ENCODE measurements at places on chromosomes 5 and 9. TPM values are rescaled to one million over a fixed set of nuclear protein-coding genes. Genes with fewer than 3 reads are reported as not detected.

- H3K36me3 ChIP-seq = no peaks in the 10 kb centered on the region
- peaks cover 10% of the 10 kb centered on the region for H3K27me3 ChIP-seq
- no peak overlapping the region for H3K27ac ChIP-seq
Observed at GRCh38 chr9:15113288-15113687, 193.7 kb downstream of the TTC39B start.

DNA sequence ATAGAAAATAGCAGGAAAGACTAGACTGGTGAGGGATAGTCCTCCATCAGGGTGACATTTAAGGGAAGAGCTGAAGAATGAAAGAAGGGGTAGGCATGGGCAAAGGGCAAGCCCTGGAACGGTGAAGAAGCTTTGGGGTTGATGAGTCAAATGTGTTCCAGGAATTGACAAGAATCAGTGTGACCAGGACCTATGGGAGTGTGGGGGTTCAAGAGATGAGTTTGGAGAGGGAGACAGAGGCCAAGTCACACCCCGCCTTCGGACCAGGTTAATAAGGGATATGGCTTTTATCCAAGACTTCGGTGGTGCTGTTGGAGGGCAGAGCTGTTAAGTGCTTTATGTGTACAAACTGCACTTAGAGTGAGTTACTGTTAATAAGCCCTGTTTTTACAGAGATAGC lies 920 bp downstream of the PMPCA start:
- peak overlapping the region; percentile 89 for H3K4me3 ChIP-seq
- H3K4me1 ChIP-seq = peaks cover 33% of the 10 kb centered on the region
- no peaks in the 10 kb centered on the region for H3K36me3 ChIP-seq
- DNase-seq = no peak
- H3K27ac ChIP-seq = peak overlapping the region; percentile 93

- no peaks in the 10 kb centered on the region for H3K27me3 ChIP-seq
- peaks cover 44% of the 10 kb centered on the region for H3K4me1 ChIP-seq
- no peaks in the 10 kb centered on the region for H3K36me3 ChIP-seq
- peak overlapping the region; percentile 82 for H3K4me3 ChIP-seq
Observed at GRCh38 chr9:136714893-136715274, 2.5 kb downstream of the DIPK1B start.

DNA sequence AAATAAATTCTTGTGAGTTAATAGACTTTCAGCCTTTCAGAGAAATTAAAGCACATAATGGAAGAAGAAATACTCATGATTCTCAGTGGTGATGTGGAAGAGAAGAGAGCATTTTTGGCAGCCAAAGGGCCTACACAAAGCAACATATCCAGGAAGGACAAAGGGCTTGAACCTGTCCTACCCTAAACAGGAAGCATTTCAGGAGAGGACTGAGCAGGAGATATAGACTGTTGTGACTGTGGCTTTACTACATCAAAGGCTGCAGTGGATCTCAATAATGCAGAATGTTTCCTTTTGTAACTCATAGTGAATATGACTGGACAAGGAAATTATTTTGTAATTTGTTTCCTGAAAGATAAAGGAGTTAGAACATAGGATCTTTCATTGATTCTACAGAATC lies 1.3 kb upstream of the PARP8 start:
- H3K4me1 ChIP-seq = peaks cover 39% of the 10 kb centered on the region
- peak overlapping the region; percentile 98 for H3K27ac ChIP-seq
- no peaks in the 10 kb centered on the region for H3K27me3 ChIP-seq
- H3K4me3 ChIP-seq = peak overlapping the region; percentile 96
- no peaks in the 10 kb centered on the region for H3K36me3 ChIP-seq

GRCh38 chr5:172169216-172169615 lies 18.8 kb downstream of the STK10 start:
- peaks cover 53% of the 10 kb centered on the region for H3K4me1 ChIP-seq
- H3K27me3 ChIP-seq = no peaks in the 10 kb centered on the region
- peak overlapping the region; percentile 65 for H3K27ac ChIP-seq
- peaks cover 9% of the 10 kb centered on the region for H3K36me3 ChIP-seq
- no peak overlapping the region for H3K4me3 ChIP-seq
- DNase-seq = no peak

DNA sequence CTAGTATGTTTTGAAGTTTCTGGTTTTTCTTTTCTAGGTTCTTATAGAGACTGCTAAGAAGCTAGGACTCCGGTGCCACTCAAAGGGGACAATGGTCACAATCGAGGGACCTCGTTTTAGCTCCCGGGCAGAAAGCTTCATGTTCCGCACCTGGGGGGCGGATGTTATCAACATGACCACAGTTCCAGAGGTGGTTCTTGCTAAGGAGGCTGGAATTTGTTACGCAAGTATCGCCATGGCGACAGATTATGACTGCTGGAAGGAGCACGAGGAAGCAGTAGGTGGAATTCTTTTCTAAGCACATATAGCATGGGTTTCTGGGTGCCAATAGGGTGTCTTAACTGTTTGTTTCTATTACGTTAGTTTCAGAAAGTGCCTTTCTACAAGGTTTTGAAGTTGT lies 52.2 kb downstream of the MTAP start:
- no peaks in the 10 kb centered on the region for H3K27me3 ChIP-seq
- H3K36me3 ChIP-seq = peaks cover 26% of the 10 kb centered on the region
- DNase-seq = no peak
- peaks cover 4% of the 10 kb centered on the region for H3K4me1 ChIP-seq

DNA sequence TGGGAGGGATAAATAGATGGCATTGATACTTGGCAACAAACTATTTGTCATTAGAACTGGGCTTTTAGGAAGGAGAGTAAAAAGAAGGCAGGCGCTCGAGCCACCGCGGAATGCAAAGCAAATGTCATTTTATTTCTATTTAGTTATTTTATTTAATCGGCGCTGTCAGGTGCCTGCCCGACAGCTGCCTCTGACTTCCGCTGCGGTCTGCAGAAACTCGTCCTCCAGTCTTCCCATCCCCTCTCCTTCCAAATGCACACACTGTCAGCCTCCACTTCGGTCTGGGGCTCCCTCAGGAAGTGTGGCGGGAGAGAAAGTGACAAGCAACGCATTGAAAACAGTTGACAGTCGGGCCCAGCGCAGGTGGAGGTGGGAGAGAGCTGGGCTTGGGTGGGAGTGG lies 29.3 kb downstream of the ASS1 start:
- H3K36me3 ChIP-seq = no peaks in the 10 kb centered on the region
- no peak overlapping the region for H3K27ac ChIP-seq
- H3K4me3 ChIP-seq = no peak overlapping the region
- H3K4me1 ChIP-seq = no peaks in the 10 kb centered on the region
- H3K27me3 ChIP-seq = peaks cover 62% of the 10 kb centered on the region
- no peak for DNase-seq

DNA sequence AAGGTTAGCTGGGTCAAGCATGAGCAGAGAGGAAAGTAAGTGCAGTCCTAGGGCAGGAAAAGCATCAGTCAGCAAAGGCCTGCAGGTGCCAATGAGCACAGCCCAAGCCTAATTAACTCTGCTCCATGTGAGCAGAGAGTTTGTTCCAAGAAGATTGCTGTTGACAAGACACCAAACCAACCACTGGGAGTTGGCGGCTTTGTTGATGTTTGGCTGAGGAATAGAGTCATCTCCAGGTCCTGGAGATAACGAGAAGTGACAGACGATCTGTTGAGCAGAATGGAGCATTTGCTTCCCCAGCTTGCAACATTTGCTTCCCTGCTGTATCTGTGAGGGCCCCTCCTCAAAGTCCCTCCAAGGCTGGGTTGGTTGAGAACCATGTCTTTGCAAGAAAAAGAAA lies 68.2 kb downstream of the FAM114A2 start:
- H3K27me3 ChIP-seq = peaks cover 31% of the 10 kb centered on the region
- DNase-seq = no peak
- no peak overlapping the region for H3K27ac ChIP-seq
- no peaks in the 10 kb centered on the region for H3K36me3 ChIP-seq

GRCh38 chr5:42301349-42301748 lies 121.9 kb upstream of the GHR start:
- no peak overlapping the region for H3K4me3 ChIP-seq
- DNase-seq = no peak
- H3K27me3 ChIP-seq = no peaks in the 10 kb centered on the region
- no peaks in the 10 kb centered on the region for H3K4me1 ChIP-seq
- no peak overlapping the region for H3K27ac ChIP-seq

DNA sequence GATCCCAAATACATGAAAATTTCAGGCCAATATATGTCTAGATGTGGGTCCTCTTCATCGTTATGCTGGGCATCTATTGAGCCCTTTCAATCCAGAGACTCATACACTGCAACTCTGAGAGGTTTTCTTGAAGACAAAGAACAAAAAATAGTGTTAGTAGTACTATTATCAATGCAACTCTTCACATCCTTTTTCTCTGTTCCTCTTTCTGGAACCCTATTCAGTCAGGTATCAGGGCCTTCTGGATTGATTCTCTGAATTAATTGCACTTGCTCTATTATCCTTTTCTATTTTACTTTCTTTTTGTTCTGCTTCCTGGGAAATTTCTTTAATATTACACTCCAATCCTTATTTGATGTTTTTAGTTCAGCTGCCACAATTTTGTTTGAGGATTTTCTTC lies 18.5 kb upstream of the FAM120A start:
- peaks cover 6% of the 10 kb centered on the region for H3K4me1 ChIP-seq
- peaks cover 7% of the 10 kb centered on the region for H3K36me3 ChIP-seq
- H3K4me3 ChIP-seq = no peak overlapping the region
- DNase-seq = no peak
- peaks cover 3% of the 10 kb centered on the region for H3K27me3 ChIP-seq

DNA sequence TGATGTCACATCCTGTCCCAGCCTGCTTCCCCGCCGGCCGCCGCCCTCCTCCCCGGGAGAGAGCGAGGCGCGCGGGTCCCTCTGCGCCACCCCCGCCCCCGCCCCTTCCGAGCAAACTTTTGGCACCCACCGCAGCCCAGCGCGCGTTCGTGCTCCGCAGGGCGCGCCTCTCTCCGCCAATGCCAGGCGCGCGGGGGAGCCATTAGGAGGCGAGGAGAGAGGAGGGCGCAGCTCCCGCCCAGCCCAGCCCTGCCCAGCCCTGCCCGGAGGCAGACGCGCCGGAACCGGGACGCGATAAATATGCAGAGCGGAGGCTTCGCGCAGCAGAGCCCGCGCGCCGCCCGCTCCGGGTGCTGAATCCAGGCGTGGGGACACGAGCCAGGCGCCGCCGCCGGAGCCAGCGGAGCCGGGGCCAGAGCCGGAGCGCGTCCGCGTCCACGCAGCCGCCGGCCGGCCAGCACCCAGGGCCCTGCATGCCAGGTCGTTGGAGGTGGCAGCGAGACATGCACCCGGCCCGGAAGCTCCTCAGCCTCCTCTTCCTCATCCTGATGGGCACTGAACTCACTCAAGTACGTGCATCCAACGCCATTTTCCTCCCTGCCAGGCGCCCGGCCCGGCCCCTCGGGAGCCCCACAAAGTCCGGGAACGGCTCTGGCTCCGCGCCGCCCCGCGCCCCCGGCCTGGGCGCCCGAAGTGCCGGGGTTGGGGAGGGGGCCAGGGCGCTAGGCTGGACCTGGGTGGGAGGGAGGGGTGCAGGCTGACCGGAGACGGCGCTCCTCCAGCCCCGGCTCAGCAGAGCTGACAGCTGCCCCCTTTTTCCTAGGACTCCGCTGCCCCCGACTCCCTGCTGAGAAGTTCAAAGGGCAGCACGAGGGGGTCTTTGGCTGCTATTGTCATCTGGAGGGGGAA lies 12.0 kb upstream of the OLFM1 start:
- H3K4me1 ChIP-seq = peaks cover 5% of the 10 kb centered on the region
- H3K36me3 ChIP-seq = peaks cover 6% of the 10 kb centered on the region
- H3K4me3 ChIP-seq = no peak overlapping the region
- no peak for DNase-seq
- H3K27ac ChIP-seq = no peak overlapping the region

GRCh38 chr9:123825342-123826060 lies 104.4 kb downstream of the DENND1A start:
- no peaks in the 10 kb centered on the region for H3K27me3 ChIP-seq
- no peak for DNase-seq
- H3K27ac ChIP-seq = no peak overlapping the region
- no peak overlapping the region for H3K4me3 ChIP-seq

- no peaks in the 10 kb centered on the region for H3K36me3 ChIP-seq
- no peak overlapping the region for H3K4me3 ChIP-seq
Observed at GRCh38 chr5:9439531-9440292, 106.2 kb downstream of the SEMA5A start.

Gene TOR1A
- 70.0 TPM for polyA plus RNA-seq

Gene C9orf152
- polyA plus RNA-seq = not detected

Gene TARS1
- polyA plus RNA-seq = 49.3 TPM

Gene VLDLR
- not detected for polyA plus RNA-seq

Gene GRXCR2
- not detected for polyA plus RNA-seq

Gene PHF24
- not detected for polyA plus RNA-seq

Gene EFNA5
- not detected for polyA plus RNA-seq

Gene SLC34A1
- not detected for polyA plus RNA-seq

Data from naive B cell (primary cell).